ENCODE measurements at places on chromosomes 3 and 15. TPM values are rescaled to one million over a fixed set of nuclear protein-coding genes. Genes with fewer than 3 reads are reported as not detected.

DNA sequence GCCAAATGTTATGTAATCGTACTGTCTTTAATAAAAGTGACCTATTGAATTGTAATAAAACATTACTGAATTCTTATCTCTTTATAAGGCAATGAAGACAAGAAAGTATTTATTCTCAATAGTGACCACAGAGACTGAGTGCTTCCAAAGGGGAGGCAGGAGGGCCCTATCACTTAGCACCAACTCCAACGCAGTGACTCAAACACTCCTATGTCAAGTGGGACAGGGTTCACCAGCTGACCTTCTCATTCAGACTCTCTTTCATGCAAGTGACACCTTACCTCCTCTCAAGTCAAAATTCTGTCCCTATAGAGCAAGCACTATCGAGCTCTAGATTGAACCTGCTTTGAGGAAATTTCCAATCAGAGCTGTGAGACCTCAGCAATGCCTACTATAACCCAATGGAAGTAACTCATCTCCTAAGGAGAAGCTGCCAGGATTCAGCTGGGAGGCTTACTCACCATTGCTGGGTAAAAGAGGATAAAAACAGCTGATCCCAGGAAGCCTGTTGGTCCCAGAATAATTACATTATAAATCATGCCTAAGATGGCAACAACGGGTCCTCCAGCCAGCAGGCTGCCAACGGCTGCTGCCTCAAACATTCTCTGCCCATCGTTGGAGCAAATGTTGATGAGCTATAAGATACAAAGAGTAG, 35.6 kb downstream of the ABCC5 start:
- DNase-seq: no peak

DNA sequence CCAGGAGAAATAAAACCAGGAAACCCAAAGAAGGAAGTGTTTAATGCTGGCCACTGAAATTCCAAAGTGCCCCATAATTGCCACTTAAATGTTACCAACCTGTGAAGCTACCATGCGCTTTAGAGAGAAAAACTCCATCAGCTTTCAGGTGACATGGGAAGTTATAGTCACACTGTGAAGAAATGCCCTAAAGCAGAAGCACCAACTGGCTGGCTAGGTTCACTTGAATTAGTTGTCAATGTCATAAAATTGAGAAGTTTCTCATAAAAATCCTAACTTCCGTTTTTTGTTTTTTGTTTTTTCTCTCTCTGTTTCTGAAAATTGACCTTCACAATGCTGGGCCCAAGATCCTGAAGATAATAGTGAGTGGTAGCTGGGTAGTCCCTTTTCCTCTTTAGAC, 167.9 kb upstream of the CTNNB1 start:
- DNase-seq: no peak

DNA sequence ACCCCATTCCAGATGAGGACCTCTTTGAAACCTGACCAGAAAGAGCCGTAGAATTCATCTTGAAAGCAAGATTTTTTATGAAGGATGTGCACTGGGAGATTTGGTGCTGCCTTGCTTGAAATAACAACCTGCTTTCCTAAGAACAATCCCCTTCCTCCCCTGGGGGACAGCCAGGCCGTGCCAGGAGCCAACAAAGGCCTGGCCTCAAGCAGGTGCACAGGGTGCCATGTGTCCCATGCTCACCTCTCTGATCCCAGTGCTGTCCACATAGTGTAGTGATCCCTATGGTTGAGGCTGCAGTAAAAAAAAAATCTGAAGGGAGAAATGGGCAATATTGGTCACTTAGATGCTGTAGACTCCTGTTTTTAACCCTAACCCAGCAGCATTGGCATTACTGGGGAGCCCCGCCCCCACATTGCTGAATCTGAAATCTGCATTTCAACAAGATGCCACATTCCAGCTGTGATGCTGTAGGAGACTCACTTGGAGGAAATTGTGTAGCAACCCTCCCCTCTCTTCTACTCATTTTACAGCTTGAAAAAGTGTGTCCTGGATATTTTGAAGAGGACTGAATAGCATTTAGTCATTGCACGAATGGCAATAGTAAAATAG, 171.2 kb downstream of the APBA2 start:
- no peak for DNase-seq

DNA sequence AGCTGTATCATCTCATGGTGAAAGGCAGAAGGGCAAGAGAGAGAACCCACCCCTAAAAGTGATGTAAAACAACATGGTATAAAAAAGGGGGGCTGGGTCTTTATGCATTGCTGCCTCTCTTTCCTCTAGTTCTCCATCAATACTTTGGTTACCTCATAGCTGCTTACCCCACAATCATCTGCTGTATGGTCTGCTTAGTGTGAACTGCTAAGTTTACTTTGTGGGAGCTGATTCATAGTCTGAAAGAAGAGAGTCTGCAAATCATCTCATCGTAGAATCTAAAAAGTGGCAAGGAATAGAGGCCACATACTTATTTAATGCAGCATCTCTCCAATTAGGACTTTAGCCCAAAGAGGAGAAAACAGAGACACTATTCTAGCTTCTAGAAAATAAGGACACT, 546.8 kb downstream of the GBE1 start:
- no peak for DNase-seq

GRCh38 chr3:99128725-99129505, 227.4 kb upstream of the DCBLD2 start:
- no peak for DNase-seq

DNA sequence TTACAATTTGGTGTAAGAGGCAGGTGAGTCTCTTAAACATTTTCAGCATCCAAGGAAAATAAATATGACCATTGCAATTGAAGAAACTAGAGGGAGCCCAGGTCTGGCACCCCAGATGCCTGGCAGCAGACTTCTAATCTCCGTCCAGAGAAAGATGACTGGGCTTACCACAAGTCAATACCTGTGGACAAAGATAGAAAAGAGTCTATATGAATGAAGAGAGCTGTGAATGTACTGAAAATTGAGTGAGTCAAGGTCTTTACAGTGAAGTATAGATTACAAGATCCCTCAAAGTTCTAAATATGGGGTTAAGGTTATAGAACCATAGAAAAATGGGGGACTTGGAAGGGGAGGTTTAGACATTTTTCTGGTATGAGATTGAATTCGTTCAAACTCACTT, 827.4 kb upstream of the NR2F2 start:
- no peak for DNase-seq

GRCh38 chr15:64284042-64284441, 71.9 kb downstream of the CSNK1G1 start:
- DNase-seq: no peak

DNA sequence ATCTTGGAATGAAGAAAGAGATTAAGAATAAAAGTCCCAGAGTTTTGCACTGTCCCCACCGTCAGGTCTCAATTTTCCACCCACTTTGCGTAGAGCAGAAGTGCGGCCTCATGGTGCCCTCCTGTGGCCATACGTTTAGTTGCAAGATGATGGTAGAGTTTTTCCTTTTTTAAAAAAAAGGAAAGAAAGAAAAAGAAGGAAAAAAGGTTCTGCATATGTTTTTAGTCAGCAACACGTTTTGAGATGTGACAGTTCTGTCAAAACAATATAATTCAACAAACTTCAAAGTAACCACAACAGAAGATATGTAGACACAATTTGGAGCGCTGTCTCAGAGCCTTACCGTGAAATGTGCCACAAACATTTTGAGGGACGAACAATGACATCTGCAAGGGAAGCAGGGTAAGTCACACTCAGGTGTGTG, 24.6 kb downstream of the EBLN2 start:
- peak; percentile 68 for DNase-seq

DNA sequence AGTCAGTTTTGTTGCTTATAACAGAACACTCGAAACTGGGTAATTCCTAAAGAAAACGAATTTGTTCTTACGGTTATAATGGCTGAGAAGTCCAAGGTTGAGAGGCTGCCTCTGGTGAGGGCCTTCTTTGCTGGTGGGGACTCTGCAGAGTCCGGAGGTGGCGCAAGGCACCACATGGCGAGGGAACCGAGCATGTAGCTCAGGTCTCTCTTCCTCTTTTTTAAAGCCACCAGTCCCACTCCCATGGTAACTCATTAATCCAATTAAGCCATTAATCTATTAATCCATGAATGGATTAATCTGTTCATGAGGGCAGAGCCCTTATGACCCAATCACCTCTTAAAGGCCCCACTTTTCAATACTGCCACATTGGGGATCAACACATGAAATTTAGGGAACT, 50.0 kb downstream of the ROPN1B start:
- DNase-seq: no peak

DNA sequence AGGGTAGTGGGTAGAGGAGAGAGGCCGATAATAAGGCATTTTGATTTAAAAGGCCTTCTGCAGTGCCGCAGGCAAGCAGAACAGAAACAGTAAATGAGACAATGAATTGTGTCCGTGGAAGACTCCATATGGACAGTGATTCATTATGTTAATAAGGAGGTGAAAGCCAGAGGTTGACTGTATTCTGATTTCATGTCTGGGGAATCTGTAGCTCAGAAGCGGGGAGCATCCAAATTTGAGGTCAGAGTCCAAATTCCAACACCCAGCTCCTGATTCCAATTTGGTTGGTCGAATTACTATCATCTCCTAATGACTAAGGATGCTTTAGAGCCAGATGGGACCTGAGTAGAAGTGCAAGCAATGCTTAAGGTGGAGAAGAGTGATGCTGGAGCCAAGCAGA, 1.0 kb upstream of the TBC1D21 start:
- no peak for DNase-seq

TGM5 gene
- total RNA-seq: not detected

ADCY5 gene
- not detected for total RNA-seq

LEKR1 gene
- total RNA-seq: 0.77 TPM

UTS2B gene
- total RNA-seq: not detected

SUCLG2 gene
- total RNA-seq: 51.7 TPM

MINAR1 gene
- total RNA-seq: 0.11 TPM

RPL39L gene
- 1.1 TPM for total RNA-seq
